ENCODE measurements at places on chromosomes 4 and X.

DNA sequence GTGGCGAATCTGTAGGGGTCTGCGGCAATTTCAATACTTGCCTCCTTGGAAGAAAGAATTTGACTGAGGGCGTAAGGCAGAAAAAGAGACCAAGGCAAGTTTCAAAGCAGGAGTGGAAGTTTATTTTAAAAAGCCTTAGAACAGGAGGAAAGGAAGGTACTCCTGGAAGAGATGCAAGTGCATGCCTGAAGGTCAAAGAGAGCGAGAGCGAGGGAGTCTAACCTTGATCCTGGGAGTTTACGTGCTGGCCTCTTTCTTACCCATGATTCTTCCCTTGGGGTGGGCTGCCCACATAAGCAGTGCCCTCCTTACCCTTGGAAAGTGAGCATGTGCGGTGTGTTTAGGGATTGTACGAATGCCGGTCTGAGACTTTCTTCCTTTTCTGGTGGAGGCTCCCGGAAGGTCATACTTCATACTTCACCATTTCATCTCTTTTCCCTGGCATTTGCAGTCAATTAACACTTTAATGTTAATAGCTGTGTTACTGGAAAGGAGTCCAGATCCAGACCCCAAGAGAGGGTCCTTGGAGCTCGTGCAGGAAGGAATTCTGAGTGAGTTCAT, 40.0 kb downstream of the ARSD start:
- DNase-seq: no peak

GRCh38 chr4:73883306-73883705, 14.1 kb downstream of the CXCL1 start:
- no peak for DNase-seq

GRCh38 chr4:112214390-112215264, 17.0 kb upstream of the AP1AR start:
- no peak for DNase-seq

- peak; percentile 51 for DNase-seq
Measured at GRCh38 chr4:113153529-113154101, 104.2 kb downstream of the ANK2 start.

GRCh38 chr4:76804096-76804495, 93.8 kb downstream of the SOWAHB start:
- DNase-seq: no peak

- DNase-seq: no peak
Measured at GRCh38 chrX:150100261-150100660, 162.0 kb upstream of the EOLA2 start.

DNA sequence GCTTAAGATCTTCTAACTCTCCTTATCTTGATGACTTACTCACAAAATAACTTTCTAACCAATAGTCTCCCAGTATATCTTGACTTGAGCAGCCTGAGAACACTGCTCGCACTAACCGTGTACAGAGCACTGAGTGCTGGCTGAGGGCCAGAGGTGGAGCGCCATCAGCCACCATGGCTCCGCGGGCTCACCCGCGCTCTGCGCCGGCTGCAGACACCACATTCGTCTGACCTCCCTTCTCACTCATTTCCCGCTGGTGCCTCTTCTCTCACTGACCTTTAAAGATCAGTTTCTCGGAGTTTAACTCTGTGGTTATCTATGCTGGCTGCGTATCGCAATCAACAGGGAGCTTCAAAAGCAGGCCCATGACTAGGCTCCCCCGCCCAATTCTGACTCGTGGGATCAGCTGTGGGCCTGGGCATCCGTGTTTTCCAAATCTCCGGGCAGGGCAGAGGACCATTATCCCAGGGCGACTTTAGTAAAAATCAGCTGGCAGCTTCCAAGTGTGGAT, 78.6 kb downstream of the HAUS3 start:
- DNase-seq: no peak

- DNase-seq: peak; percentile 85
Measured at GRCh38 chrX:38561951-38562719, 793 bp downstream of the TSPAN7 start.
